CD4-positive, CD25-positive, alpha-beta regulatory T cell (primary cell): ENCODE measurements at places on chromosomes 16 and 17. TPM values are rescaled to one million over a fixed set of nuclear protein-coding genes. Genes with fewer than 3 reads are reported as not detected.

DNA sequence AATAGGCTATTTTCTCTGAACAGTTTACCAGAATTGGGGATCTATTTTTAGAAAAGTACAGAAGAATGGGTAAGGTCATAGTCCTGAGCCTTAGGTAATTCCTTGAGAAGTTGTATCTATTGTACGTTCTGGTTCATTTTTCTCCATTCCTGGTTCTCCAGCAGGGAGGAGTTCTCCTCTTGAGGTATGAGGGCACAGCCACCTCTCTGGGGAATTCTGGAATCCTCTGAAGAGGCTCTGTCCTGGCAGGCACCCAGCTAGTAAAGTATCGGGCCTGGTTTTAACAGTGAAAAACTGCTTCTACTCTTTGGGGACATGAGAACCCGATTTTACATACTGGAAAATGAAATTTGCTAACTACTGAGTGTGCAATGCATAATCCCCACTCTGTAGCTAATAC lies 19.6 kb upstream of the PMFBP1 start:
- no peak for DNase-seq
- no peaks in the 10 kb centered on the region for H3K36me3 ChIP-seq
- H3K27me3 ChIP-seq = no peaks in the 10 kb centered on the region
- H3K4me1 ChIP-seq = no peaks in the 10 kb centered on the region

- peaks cover 2% of the 10 kb centered on the region for H3K27me3 ChIP-seq
- no peaks in the 10 kb centered on the region for H3K36me3 ChIP-seq
- peaks cover 27% of the 10 kb centered on the region for H3K4me1 ChIP-seq
- no peak overlapping the region for H3K4me3 ChIP-seq
These were observed 28.5 kb downstream of the HOXB1 start for GRCh38 chr17:48502312-48502711.

DNA sequence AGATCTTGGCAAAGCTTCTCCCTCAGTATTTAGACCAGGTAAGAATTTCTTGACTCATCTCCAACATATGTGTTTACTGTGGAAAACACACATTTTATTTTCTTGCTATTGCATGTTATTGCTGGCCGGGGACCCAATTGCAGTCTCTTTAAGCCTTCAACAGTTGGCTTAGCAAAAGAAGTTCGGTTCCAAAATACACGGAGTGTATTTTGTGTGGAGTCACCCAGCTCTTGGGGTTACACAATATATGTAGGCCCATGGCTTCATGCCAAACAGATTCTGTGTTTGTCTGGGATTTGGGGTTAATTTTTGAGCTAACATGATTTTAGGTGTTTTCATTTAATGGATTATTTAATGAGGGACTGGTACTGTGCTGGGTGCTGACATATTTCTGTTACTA lies 4.0 kb downstream of the ALDH3A2 start:
- peaks cover 33% of the 10 kb centered on the region for H3K4me1 ChIP-seq
- H3K36me3 ChIP-seq = peaks cover 29% of the 10 kb centered on the region
- H3K4me3 ChIP-seq = no peak overlapping the region
- no peaks in the 10 kb centered on the region for H3K27me3 ChIP-seq
- no peak for DNase-seq

DNA sequence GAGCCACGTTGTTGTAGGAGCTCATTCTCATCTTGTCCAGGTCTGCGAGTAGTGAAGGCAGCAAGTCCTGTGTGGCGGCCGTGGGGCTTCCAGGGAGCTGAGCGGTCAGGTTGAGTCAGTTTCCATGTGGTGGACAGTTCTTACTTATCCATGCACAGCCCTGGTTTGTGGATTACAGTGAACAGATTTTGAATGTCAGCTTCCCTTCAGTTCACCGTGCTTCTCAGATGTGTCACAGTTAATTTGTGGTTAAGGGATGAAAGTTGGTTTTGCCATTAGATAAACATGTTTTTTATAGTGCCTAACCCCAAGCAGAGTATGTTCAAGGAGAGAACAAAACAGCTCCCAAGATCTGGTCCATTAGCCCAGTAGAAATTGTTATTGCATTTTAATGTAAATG lies 103.1 kb downstream of the RPTOR start:
- H3K27ac ChIP-seq = no peak overlapping the region
- H3K4me1 ChIP-seq = peaks cover 40% of the 10 kb centered on the region
- peak overlapping the region; percentile 15 for H3K4me3 ChIP-seq
- H3K27me3 ChIP-seq = no peaks in the 10 kb centered on the region

- no peak overlapping the region for H3K4me3 ChIP-seq
- DNase-seq = peak; percentile 93
- peaks cover 59% of the 10 kb centered on the region for H3K36me3 ChIP-seq
- no peaks in the 10 kb centered on the region for H3K27me3 ChIP-seq
- H3K27ac ChIP-seq = peak overlapping the region; percentile 64
These were observed 52.1 kb downstream of the KLHDC4 start for GRCh38 chr16:87713451-87714229.

GRCh38 chr16:85004587-85005205 lies 6.6 kb downstream of the ZDHHC7 start:
- peaks cover 12% of the 10 kb centered on the region for H3K36me3 ChIP-seq
- H3K4me1 ChIP-seq = peaks cover 25% of the 10 kb centered on the region
- no peak for DNase-seq

- H3K4me3 ChIP-seq = no peak overlapping the region
- no peak overlapping the region for H3K27ac ChIP-seq
- H3K36me3 ChIP-seq = no peaks in the 10 kb centered on the region
- no peaks in the 10 kb centered on the region for H3K4me1 ChIP-seq
These were observed 44.3 kb downstream of the TRAF4 start for GRCh38 chr17:28788100-28788499.

GRCh38 chr17:5364156-5364555 lies 55.3 kb downstream of the NUP88 start:
- peaks cover 66% of the 10 kb centered on the region for H3K36me3 ChIP-seq
- no peaks in the 10 kb centered on the region for H3K27me3 ChIP-seq
- H3K27ac ChIP-seq = no peak overlapping the region

DNA sequence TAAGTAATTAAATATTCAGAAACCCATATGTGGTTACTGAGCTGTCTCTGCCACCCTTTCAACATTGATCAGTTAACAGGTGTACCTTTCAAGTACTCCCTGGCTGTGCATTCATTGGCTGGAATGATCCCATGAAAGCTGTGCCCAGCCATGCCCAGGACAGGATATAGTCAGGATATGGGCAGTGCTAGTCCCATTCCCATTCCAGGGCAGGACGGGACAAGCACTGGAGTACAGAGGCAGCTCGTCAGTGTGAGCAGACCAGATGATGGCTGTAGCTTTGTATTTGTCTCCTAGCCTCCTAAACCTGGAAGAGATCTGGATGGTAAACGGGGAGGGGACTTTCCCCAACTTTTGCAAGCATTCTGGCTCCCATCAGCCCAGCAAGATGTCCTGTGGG lies 22.5 kb downstream of the HEATR3 start:
- H3K27me3 ChIP-seq = no peaks in the 10 kb centered on the region
- peaks cover 66% of the 10 kb centered on the region for H3K36me3 ChIP-seq
- DNase-seq = no peak

Gene G6PC1
- not detected for total RNA-seq

Gene PRR35
- not detected for total RNA-seq

Gene BAIAP3
- 3.1 TPM for total RNA-seq

Gene EVPL
- total RNA-seq = 0.15 TPM
